ENCODE measurements at places on chromosomes 11 and 22. TPM values are rescaled to one million over a fixed set of nuclear protein-coding genes. Genes with fewer than 3 reads are reported as not detected.

Gene DERL3
- 1.2 TPM for total RNA-seq

Gene FIBIN
- not detected for total RNA-seq

Gene GRM5
- not detected for total RNA-seq

Gene PRR5
- 27.3 TPM for total RNA-seq

Gene CRYBB2
- 1.0 TPM for total RNA-seq

Gene AP2A2
- 39.4 TPM for total RNA-seq

Gene PKDREJ
- not detected for total RNA-seq

Gene MS4A6E
- total RNA-seq: not detected

Gene SCN3B
- total RNA-seq: not detected

Gene ACTN3
- not detected for total RNA-seq

DNA sequence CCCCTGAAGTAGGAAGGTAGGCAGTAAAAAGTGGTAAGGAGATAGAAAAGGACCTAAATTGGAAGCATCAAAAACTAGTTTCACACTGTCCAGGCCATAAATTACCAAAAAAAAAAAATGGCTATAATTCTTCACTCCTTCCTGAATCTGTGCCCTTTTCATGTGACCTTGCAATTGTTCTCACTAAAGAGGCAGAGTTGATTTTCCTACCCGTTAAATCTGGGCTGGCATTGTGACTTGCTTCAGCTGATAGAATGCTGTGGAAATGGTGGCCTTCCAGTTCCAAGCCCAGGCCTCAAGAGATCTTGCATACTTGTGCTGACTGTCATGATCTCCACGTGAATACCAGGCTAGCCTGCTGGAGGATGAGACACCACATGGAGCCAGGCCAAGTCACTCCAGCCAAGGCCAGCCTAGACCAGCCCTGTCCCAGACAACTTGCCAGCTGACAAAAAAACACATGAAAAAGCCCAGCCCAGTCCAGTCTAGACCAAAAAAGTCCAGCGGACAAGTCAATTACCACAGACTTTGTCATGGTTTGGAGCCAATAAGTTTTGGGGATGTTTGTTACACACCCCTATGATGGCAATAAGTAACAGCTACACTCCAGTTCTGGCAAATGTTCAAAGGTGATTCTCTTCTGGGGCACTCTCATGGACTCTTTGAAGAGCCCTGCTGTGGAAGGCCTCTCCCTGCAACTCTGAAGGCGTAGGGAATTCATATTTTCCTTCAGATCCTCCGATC lies 51.4 kb upstream of the NUP50 start:
- DNase-seq: no peak

DNA sequence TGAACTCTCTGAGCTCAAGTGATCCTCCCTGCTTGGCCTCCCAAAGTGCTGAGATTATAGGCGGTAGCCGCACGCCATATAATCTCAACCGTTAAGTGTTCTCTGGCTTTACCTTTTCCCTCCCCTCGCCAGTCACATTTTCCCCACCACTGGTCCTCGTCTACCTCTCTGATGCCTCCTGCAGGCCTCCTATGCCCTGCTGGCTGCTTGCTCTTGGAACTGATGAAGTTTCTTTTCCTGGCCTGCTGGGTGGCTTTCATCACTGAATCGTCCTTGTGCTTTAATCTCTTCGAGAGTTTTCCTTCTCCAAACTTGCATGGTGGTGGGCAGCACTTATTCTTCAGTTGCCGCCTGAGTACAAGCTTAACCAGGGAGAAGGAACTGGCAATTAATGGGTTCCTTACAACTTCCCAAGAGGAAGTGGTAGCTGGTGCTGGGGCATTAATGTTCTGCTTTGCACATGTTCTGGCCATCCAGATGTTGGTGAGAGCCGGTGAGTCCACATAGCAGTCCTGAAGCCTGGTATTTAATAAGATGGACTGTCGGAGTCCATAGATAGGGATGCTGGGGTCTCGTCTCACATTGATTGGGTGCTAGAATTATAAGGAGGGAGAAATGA lies 1.3 kb downstream of the C22orf31 start:
- DNase-seq: no peak

GRCh38 chr11:47055534-47055933 lies 119.0 kb downstream of the CSTPP1 start:
- no peak for DNase-seq

GRCh38 chr22:42884616-42885375 lies 27.7 kb upstream of the ARFGAP3 start:
- no peak for DNase-seq

GRCh38 chr22:47012589-47013370 lies 250.3 kb downstream of the TBC1D22A start:
- no peak for DNase-seq

GRCh38 chr11:69402251-69402887 lies 79.1 kb upstream of the LINC01488 start:
- DNase-seq: no peak

GRCh38 chr11:44681698-44682097 lies 45.1 kb upstream of the TSPAN18 start:
- peak; percentile 54 for DNase-seq

DNA sequence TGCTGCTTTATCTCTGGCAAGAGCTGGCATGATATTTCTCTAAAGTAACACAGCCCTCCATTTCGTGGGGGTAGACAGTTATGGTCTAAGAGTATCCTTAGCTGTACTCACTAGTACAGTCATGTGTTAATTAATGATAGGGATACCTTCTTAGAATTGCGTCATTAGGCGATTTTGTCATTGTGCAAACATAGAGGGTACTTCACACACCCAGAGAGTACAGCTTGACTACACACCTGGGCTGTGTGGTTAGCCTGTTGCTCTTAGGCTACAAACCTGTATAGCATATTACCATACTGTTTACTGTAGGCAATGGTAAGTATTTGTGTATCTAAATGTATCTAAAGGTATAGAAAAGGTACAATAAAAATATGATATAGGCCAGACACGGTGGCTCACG lies 17.0 kb downstream of the XRCC6 start:
- no peak for DNase-seq

GRCh38 chr22:24086310-24086709 lies 75.2 kb downstream of the CABIN1 start:
- DNase-seq: no peak

DNA sequence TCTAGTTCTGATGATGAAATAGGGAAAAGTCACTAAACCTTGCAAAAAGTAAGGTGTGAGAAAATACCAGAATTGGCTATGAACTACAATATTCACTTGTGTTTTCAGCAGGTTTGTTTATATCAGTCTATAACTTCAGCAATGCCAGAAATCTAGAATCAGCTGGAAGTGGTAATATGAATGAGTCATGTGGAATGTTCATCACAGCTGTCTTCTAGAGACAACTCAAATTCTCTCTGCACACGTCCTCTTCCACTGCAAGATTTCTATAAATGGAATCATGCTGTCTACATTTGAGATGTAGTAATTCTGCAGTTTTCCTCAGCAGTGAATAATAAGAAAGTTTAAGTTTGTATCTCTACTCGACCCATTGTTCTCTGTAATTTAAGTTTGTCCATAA lies 89.9 kb downstream of the OR4A15 start:
- no peak for DNase-seq

All from PC-9 (cell line).